ENCODE measurements at places on chromosomes 1 and 21. TPM values are rescaled to one million over a fixed set of nuclear protein-coding genes. Genes with fewer than 3 reads are reported as not detected.

The NMNAT2 gene
- 0.50 TPM for total RNA-seq

The RPTN gene
- 0.09 TPM for total RNA-seq

The ADAMTS5 gene
- total RNA-seq, result 14.1 TPM

DNA sequence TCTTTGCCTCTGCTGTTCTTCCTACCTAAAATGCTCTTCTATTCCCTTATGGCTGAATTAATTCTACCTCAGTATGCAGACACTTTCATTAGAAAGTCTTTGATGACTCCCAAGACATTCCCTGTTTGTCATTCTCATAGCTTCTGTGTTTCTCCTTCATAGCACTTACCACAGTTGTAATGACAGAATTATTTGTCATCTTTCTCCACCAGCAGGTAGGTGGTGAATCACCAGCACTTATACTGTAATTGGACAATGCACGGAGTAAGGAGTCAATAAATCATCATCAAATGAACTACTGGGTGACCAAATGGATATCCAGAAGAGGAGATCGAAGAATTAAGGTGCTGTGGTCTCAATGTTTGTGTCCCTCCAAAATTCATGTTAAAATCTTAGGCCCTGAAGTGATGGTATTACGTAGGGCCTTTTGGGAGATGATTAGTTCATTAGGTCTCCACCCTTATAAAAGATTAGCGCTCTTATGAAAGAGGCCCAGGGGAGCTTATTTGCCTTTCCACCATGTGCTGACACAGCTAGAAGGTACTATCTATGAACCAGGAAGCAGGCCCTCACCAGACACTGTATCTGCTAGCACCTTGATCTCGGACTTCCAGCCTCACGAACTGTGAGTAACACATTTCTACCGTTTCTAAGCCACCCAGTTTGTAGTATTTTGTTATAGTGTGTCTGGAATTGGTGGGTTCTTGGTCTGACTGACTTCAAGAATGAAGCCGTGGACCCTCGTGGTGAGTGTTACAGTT lies 2.4 kb upstream of the CCT8 start:
- DNase-seq, result peak; percentile 19

DNA sequence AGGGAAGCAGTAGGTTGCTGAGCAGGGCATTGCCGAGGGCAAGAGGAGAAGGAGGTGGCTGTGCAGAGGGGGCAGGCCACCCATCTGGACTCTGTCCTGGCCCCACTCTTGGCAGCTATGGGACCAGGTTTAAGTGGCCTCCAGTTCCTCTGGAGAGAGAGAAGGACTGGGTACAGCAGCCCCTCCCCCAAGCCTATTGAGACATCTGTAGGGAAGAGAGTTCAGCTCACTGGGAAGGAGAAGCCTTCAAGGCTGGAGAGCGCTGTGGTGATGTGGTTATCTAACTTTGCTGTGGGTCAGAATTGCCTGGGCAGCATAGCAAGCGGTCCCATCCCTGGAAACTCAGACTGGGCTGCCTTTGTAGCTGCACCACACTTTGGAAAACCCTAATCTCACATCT lies 93.9 kb downstream of the KCNJ15 start:
- no peak for DNase-seq

- DNase-seq, result no peak
These were observed 96.1 kb downstream of the TRABD2B start for GRCh38 chr1:47901001-47901575.

DNA sequence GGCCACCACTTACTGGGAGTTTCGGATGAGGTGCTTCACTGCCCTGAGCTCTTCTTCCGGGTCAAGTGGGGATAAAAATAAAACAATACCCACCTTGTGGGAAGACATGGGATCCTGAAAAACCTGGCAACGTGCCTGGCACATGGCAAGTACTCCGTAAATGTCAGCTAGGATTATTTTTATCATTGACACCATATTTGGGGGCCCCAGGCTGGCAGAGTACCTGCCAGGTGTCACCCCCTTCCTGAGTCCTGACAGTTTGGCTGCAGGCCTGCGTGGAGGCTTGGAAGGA lies 9.2 kb upstream of the EPHA2 start:
- DNase-seq, result no peak

- no peak for DNase-seq
These were observed 19.0 kb downstream of the RNASEL start for GRCh38 chr1:182569939-182570610.

DNA sequence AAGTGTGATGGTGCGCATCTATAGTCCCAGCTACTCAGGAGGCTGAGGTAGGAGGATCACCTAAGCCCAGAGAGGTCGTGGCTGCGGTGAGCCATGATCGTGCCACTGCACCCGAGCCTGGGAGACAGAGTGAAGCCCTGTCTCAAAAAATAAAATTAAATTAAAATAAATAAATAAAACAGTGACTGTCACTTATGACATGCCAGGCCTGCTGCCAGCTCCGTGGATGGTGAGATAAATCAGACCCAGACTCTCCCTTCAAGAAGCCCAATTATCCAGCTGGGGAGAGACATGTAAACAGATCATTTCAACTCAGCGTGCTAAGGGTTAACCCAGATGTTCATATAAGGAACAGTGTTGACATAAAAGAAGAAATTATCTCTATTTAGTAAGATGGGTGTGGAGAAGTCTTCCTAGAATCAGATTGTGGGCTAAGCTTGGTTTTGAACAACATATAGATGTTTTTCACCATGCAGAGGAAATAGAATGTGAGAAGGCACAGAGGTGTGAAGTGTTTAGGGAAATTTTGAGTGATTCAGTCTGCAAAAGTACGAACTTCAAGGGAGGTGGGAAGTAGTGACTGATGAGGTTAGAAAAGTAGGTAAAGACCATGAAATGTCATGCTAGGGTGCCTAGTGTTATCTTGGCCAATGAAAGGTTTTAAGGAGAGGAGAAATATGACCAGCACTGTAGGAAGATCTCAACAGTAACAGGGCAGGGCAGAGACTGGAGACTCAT lies 18.3 kb downstream of the YARS1 start:
- no peak for DNase-seq

Data from astrocyte (in vitro differentiated cells and primary cell).